ENCODE measurements at places on chromosomes 11 and 22. TPM values are rescaled to one million over a fixed set of nuclear protein-coding genes. Genes with fewer than 3 reads are reported as not detected.

GRCh38 chr22:43852573-43853327, 9.6 kb downstream of the SULT4A1 start:
- DNase-seq: no peak

- no peak for DNase-seq
These were observed 90.7 kb downstream of the MORC2 start for GRCh38 chr22:30877662-30878515.

DNA sequence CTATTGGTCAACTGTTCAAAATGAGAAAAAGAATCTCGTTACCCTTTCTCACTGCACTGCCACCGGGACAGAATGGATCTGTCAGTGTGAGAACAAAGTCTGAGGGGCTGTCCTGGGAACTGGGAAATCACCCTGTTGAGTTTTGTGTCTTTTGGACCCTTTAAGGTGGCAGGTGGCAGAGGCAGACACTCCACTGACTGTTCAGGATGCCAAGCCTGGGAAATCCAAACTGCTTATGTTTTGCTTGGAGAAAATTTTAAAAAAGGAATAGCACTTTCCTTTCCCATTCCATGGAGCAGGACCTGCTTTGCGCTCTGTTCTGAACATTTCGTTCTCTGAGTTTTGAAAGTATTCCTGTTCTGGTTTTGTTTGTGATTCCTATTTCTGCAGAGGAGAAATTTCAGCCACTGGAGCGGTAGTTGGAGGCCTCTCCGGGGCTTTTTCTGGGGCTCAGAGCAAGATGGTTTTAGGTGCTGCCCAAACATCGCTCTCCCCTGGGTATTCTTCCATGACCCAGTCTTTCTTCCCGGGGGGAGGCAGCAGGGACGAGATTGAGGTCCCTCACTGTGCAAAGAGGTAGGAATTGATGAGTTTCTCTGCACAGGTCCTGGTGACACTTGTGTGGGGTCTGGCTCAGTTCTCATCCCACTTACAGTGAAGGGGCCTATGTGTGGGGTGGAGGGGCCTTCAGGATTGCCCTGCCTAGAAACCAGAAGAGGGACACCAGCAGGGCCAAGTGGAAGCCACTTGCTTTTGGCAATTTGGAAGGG, 138.5 kb upstream of the SYT13 start:
- no peak for DNase-seq

DNA sequence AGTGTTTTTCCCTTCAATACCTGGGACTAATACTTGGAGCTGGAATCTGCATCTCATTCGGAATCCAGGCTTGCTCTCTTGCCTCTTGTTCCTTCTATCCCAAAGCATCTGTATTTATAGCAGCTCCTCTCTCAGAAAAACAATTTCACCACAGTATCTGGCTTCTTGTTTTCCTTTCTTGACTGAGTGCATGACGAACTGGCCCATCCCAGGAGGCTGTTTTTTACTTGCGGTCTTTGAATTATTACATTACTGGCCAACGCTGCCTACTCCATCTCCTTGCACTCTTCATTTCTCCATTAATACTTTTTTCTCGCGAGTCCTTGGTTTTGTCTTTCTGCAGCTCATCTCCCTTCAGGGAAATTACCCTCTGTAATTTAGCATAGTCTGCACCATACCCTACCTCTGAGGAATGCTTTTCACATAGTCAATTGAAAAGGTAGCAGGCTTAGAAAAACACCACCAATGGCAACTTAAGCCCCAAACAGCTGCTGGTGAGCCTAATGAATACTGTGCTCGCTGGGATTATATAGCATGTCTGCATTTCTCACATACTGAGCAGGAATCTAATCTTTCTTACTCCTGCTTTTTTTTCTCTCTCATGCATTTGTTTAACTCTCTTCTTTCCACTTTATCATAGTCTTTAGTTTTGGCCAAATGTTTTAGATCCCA, 277.4 kb upstream of the SESN3 start:
- no peak for DNase-seq

The ME3 gene
- not detected for total RNA-seq

The MMP13 gene
- total RNA-seq: not detected
